CD4-positive, alpha-beta T cell treated with Interferon gamma for 1 hour (primary cell): ENCODE measurements at places on chromosomes 3 and 15.

GRCh38 chr3:125309476-125309875 lies 65.6 kb downstream of the ZNF148 start:
- no peak for DNase-seq

DNA sequence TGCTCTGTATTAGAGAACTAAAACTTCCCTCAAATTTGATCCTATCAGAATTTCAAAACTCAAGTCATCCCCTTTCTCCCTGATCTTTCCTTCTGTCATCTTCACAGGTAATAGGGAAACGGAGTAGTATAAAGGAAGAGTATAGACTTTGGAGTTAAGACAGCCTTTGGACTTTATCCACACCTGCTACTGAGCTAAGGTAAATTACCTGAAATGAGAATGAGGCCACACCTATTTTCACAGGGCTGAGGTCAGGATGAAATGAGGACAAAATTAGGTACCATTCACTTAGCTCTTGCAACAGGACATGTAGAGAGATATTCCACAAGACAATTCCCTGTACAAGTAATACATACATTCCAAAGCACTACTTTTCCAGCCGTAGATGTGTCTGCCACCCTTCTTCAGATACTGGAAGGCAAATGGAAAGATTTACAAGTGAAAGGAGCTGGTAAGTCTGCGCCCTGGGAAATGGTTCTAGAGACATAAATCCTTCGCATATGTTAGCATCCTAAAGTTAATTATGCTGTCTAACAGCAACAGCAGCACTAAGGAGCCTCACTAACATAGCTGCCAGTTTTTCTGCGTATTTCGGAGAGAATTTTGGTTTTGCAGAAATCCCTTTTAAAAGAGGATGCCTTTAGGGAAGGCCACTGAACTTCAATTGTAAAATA lies 461.8 kb downstream of the SHQ1 start:
- no peak for DNase-seq

DNA sequence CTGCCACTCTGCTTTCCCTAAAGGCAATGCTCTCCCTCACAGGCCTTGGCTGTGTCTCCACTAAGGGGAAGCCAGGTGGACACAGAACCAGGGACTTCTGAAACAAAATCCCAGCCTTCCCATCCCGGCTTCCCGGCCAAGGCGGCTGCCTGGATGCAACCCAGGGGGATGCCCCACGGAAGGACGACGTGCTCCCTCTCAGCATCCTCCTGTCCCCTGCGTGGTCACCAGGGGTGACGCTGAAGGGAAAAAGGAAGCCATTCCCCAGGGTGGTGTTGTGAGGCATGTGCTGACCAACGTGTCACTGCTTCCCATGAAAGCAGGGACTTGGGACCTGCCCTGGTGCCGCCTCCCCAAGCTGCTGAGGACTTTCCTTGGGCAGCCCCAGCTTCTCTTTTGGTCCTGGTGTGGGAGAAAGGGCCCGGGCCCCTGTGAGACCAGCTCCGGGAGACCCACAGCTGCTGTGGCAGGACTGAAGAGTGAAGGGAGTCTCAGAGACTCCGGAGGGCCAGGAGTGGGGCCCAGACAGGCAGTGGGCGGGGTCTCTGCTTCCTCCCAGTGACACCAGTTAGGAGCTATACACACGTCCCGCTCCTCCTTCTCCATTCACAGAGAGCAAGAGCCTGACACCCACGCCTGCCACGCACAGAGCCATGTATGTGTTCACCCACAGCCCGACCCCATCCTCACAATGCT lies 139.2 kb downstream of the NUP210 start:
- DNase-seq: no peak

- DNase-seq: no peak
Measured at GRCh38 chr15:57570994-57571393, 20.7 kb upstream of the MYZAP start.

DNA sequence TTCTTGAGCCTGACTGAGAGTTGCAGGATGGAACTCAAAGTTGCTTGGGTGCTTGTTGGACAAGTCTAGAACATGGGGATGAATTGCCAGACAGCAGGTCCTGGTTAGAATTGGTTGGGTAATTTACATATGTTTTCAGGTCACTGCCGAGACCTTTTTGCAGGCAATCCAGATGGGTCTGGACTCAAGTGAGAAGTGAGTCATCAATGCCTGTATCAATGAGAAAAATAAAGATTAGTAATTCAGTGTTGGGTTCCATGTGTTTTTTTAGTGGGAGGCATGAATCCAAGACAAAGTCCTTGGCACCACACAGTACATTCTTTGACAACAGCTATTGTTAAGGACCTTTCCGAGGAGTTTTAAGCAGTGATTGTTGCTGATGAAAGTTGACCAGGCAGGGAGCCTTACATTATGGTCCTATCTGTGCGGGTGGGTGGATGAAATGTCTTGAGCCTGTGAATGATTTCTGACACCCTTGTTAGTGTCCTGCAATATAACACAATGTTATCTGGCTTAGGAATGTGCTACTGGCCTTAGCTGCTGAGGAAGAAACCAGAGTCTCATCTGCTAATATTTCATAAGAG lies 77.7 kb downstream of the CRYGS start:
- DNase-seq: no peak

DNA sequence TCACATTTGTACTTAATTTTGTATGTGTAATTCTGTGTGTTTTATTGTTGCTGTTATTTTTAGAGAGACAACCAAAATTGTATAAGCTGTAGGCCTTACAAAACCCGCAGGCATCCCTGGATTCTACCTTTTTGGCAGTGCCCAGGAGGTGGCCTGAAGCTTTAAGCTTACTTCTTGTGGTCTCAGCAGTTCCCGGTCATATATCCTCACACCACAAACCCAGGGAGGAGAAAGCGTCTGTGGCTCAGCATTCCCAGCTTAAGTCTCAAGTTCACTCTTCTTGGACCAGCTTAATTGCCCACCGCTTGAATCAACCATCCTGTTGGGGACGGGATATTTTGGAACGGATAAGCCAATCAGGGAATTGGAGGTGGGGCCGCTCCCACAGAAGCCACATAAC lies 36.7 kb downstream of the C2CD4A start:
- DNase-seq: no peak

DNA sequence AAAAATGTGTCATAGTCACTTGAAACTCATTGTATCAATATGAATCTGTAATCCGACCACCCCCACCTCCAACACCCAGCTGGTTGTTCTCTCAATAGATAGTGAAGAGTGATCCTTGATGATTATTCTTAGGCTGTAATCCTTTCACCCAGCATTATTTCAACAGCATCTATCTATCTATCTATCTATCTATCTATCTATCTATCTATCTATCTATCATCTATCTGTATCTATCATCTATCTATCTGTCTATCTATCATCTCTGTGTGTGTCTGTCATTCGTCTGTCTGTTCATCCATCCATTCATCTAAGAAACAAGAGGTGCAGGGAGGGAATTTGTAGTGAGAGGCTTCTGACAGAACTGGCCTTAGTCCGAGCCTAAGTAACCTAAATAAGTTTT lies 78.7 kb upstream of the IGSF10 start:
- no peak for DNase-seq

GRCh38 chr3:45871780-45872179 lies 14.6 kb upstream of the CCR9 start:
- no peak for DNase-seq

GRCh38 chr3:69082361-69082760 lies 2.2 kb upstream of the UBA3 start:
- no peak for DNase-seq

DNA sequence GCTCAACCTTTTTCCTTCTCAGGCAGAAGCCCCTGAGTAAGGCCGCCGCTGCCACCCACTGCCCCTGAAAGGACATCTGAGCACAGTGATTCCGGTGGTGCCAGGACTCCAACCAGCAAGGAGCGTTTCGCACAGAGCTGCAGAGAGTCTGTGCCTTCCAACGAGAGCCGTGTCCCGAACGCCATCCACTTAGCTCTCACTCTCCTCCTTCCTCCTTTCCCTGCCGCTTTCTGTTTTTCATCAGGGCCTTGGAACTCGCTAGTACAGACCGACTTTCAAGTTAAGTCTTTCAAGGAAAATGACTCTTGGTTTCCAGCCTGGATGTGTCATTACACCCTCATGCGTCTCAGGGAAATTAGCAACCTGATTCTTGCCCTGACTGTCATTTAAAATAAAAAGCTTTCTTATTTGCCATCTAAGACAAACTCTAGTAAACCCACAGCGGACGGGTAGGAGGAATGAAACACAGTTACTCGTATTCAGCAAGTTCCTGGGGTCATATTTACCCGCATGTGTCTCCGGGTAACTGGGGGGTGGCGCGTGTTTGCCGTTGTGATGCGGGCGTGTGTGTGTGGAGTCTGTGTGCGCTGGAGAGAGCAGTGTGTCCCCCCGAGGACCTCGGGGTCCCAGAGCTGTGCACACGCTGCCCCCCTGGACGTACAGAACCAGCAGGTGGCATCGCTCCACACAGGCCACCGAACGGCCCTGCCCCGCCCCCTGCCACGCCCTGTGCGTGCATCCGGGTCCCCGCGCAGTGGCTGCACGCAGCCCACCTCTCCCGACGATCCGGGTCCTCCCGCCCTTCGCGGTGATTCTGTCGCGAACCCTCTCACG lies 30.4 kb upstream of the ALDH1A3 start:
- DNase-seq: peak; percentile 54

DNA sequence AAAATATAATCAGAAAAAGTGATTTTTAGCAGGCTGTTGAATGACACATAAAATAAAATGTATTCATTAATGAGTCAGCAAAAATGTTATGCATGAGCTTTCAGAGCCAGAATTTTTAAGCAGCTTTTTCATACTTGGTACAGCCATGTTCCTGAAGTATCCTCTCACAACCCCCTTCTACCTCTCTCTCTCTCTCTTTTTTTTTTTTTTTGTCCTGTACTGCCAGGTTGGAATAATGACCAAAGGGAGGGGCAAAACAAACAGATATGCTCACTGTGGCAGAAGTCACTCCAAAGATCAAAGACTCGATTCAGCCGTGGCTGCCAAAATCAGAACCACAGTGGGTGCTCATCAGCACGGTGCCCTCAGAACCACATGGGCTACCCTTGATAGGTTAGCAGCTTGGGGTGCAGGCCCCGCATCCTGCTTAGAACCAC lies 383.0 kb downstream of the ZBTB20 start:
- DNase-seq: no peak

DNA sequence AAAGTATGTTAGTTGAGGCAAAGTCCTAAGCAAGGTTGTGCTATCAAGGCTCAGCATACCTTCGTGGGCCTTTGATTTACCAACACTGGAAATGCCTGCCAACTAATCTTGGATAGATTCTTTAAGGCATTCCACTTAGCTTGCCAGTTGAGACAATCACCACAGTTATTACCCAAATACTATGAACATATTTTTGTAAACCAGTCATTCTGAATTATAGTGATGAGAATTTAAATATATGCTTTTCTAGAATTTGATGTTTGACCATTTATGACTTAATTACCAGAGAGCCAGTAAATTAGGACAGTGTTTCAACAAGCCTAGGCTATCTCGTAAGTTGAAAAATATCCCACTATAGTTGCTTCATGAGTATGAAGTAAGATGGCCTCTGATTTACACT lies 15.5 kb downstream of the TRIM59 start:
- no peak for DNase-seq

GRCh38 chr3:153290268-153291015 lies 128.4 kb downstream of the RAP2B start:
- peak; percentile 9 for DNase-seq

GRCh38 chr15:93486407-93487117 lies 397.6 kb upstream of the RGMA start:
- no peak for DNase-seq

GRCh38 chr3:123952844-123953520 lies 8.0 kb downstream of the CCDC14 start:
- no peak for DNase-seq

DNA sequence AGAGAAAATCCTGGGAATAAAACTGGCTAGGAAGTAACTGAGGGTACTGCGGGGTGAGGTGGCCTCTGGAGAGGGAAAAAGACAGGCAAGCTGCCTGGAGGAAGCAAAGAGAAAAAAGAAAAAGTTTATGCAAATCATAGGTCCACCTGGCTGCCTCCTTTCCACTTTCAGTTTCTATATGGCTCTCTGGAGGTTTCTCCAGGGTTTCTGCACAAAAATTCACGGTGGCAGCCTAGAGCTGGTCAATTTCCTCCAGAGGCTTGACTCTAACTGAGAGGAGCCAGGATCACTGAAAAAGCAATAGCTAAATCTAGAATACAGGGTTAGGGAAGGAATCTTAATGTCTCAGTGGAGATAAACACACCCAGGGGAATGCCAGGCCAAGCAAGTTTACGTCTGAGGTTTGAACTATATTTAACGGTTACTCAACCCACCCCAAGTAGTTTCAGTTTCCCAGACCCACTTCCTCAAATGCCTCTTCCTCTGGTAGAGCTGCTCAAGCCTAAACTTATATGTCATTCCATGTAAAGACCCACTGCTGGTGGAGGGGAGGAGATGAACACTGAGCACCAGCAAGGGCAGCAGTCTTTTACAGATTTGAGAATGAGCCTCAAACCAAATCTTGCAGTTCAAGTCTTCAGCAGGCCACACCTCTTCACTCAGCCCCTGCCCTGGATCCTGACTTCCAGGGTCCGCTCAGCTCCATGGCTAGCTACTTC lies 5.7 kb downstream of the LYSMD2 start:
- peak; percentile 47 for DNase-seq

GRCh38 chr3:14204515-14205284 lies 26.1 kb downstream of the LSM3 start:
- DNase-seq: no peak

DNA sequence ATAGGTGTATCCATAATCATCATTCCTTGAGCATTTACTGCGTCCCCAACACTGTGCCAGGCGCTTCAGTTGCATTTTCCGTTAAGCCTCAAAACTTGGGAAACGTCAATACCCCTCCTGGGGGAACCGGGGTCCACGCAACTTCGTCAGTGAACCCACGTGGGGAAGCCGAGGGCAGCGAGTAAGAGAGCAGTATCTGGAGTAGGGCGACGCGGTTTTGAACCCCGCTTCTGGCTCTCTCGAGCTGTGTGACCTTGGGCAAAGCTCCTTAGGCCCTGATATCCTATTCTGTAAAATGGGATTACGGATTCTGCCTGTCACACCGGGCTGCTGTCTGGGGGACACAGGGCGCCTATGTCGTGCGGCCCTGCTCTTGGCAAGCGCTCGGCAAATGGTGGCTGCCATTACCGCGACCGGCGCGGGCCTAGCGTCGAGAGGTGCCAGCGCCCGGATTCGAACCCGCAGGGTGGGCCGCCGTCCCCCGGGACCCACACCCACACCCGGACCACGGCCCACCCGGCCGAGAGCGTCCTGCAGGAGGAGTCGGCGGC lies 590 bp downstream of the POLG start:
- DNase-seq: no peak

GRCh38 chr15:51155891-51156290 lies 61.2 kb upstream of the TNFAIP8L3 start:
- no peak for DNase-seq

GRCh38 chr3:82654708-82655107 lies 893.3 kb upstream of the GBE1 start:
- no peak for DNase-seq

- no peak for DNase-seq
Measured at GRCh38 chr3:128408693-128409623, 57.7 kb downstream of the DNAJB8 start.

- DNase-seq: no peak
Measured at GRCh38 chr3:178456621-178457285, 79.5 kb upstream of the KCNMB2 start.

- DNase-seq: no peak
Measured at GRCh38 chr15:42903388-42904324, 16.9 kb downstream of the TTBK2 start.

GRCh38 chr15:100049936-100050876 lies 291.6 kb downstream of the ADAMTS17 start:
- no peak for DNase-seq

- no peak for DNase-seq
Measured at GRCh38 chr3:106065831-106066230, 197.0 kb upstream of the CBLB start.
